Activated gamma-delta T cell treated with anti-CD3 and anti-CD28 coated beads, Interleukin-2, amount 50 U/mL, for 16 hours (primary cell): ENCODE measurements at places on chromosomes 7 and 10.

- no peak for DNase-seq
These were observed 54.3 kb downstream of the CLIP2 start for GRCh38 chr7:74343281-74344131.

DNA sequence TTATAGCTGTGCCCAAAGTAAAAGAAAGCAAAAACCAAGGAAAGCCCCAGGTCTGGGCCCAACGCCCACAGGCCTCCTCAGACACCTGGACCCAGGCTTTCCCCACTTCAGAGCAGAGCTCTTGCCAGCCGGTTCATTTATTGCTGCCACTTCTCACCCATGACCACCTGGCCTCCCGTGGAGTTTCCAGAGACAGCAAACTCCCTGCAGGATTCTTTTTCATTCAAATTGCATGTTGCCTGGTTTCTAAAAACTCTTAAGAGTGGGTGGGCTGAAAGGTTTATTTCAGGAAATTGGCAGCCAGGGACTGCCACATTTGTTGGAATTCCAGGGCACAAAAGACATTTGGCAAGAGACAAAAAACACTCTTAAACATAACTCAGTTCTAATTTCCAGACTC, 4.7 kb downstream of the VOPP1 start:
- DNase-seq: no peak

DNA sequence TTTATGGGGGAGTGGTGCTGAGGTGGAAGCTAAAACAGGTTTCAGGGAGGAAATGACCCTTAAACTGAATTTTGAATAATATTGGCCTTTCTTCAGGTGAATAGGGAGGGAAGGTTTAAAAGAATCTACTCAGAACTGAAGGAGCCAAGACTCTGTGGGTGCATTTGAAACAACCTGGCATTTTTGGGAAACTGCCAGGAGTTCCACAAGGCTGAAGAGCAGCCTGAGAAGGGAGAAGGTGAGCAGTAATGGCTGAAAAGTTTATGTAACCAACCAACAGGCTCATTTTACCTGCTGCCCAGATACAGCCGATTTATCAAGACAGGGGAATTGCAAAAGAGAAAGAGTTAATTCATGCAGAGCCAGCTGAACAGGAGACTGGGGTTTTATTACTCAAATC, 4.0 kb upstream of the PANK1 start:
- no peak for DNase-seq

DNA sequence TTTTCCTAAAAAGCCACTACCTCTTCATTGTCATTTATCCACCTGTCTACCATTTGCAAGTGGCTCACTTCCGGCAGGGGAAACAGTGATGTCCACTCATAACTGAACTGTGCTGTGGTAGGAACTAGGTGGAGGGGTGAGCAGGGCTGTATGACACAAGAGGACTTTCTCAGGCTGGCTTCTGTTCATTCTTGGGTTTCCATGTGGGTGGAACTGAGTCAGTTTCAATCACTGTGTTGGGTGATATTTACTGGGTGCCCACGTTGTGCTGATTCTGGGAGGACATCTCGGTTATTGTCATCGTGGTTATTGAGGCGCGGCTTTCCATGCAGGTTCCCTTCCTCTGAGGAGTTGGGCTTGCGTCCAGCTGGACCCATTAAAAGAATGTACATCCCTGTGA, 38.8 kb downstream of the RAMP3 start:
- DNase-seq: no peak

DNA sequence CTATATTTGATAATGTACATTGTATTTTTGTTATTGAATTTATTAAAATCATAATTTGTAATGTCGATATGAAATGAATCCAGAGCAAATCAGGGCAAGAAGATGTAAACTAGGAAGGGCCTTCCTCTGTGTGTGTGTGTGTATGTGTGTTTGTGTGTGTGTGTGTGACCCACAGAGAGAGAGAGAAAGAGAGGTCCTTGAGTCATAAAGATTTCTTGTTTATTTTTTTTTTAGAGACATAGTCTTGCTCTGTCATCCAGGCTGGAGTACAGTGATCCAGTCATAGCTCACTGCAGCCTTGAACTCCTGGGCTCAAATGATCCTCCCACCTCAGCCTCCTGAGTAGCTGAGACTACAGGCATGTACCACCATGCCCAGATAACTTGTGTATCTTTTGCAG, 50.7 kb downstream of the INPP5F start:
- DNase-seq: no peak

- no peak for DNase-seq
These were observed 99.4 kb downstream of the CTBP2 start for GRCh38 chr10:125060826-125061556.

GRCh38 chr10:71966046-71967004, 2.1 kb downstream of the CHST3 start:
- no peak for DNase-seq

DNA sequence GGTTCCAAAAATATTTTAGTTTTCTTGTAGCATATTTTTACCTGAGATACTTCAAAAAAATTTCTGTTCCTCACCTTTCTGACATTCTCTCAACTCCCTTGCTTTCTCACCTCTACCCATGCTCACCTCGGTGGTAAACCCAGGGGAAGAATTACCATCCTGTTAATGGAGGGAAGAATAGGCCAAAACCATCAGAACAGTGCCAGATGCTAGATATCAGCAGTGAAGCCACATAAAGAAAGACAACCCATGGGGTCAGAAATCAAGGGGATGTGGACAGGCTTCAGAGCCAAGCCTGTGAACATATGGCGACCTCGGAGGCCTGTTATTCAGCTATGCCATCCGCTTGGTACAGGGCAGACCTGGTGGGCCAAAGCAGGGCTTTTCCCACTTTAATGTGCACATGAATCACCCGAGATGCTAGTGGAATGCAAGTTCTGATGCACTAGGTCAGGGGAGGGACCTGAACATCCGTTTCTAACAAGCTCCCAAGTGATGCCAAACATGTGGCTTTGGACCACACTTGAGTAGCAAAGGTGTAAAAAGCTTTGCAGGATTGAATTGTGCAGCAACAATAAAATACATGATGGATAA, 125.5 kb downstream of the NPY start:
- DNase-seq: no peak

- DNase-seq: no peak
These were observed 26.7 kb upstream of the SMARCD3 start for GRCh38 chr7:151274936-151275812.

- peak; percentile 73 for DNase-seq
These were observed 15.2 kb upstream of the PPP2R2D start for GRCh38 chr10:131885391-131886165.

- DNase-seq: no peak
These were observed 648.5 kb upstream of the LRRN3 start for GRCh38 chr7:110442381-110442837.

GRCh38 chr10:69715156-69715898, 85.3 kb downstream of the FAM241B start:
- DNase-seq: no peak

- no peak for DNase-seq
These were observed 61.7 kb downstream of the AUTS2 start for GRCh38 chr7:69659983-69660382.

GRCh38 chr10:86688398-86688921, 20.1 kb downstream of the LDB3 start:
- peak; percentile 18 for DNase-seq

- no peak for DNase-seq
These were observed 22.3 kb upstream of the IL15RA start for GRCh38 chr10:5999440-6000165.

DNA sequence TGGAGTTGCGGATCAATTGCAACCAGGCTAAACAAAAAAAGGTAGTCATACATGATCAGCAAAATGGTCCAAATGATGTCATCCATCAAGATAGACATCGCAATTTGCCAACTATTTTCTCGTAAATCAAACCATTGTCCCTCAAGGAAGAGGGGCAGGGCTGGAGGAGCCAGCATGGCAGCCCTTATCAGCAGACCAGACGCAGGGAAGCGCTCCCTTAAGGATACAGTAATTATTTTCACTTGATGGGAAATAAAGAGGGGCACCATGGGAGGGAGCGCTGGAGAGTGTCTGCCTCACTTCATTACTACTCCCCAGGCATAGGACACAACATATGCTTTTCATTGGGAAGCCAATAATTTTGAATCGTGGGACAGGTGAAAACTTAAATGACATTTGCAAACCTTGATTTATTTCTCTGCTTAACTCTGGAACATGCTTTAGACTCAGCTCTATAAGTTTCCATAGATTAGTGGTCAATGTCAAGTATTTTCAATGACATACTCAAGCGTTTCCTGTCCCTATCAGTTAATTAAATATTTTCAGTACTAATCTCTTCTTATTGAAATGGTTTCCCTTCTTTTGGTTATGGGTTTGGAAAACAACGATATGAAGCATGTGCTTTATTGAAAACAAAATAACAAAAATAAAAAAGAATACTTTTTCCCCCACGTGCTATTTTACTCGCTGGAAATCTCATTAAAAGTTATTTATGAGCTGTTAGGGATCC, 202.4 kb upstream of the HABP2 start:
- DNase-seq: no peak

DNA sequence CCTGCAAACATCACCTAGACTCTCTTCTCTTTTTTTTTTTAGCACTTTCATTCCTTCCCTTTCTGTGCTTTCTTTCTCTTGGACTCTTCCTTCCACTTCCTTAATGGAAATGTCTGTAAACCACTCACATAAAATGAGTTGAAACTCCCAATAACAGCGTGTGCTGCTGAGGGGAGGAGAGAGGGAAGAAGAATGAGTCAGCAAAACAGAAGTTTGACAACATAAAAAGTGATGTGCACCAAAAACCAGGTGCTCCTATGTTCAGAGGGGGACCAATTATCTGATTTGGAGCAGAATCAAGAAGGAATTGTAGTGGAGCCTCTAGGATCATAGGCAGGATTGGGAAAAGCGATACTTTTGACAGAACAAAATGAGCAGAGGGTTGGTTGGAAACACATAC, 712.1 kb upstream of the IGFBP3 start:
- no peak for DNase-seq

DNA sequence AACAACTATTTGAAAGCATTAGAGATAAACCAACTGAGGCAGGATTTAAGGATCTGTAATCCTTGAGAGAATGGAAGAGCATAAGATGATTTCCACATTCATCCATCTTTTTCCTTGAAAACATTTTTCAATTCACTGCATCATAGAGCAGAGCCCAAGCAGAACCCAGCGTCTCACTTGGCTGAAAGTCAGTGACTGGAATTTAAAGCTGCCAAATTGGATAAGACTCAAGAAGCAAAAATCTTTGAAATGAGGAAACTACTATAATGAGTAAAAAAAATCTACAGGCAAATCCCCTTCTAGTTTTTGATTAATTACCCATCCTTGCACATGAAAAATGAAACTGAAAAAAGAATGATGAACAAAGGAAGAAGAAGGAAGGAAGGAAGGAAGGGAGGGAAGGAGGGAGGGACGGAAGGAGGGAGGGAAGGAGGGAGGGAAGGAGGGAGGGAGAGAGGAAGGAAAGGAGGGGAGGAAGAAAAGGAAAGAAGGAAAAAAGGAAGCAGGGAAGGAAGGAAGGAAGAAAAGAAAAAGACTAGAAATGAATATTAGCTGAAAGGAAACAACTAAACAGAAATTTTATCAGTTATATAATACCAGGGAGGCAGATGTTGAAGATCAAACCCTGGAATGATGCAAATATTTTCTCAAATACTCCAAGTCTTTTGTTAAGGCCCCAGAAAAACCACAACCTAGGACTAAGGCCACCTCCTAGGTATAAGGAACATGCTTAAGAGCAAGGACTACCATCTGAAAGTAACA, 336.3 kb upstream of the MAGI2 start:
- no peak for DNase-seq

- DNase-seq: no peak
These were observed 139.2 kb downstream of the FAM53B start for GRCh38 chr10:124605001-124605370.

DNA sequence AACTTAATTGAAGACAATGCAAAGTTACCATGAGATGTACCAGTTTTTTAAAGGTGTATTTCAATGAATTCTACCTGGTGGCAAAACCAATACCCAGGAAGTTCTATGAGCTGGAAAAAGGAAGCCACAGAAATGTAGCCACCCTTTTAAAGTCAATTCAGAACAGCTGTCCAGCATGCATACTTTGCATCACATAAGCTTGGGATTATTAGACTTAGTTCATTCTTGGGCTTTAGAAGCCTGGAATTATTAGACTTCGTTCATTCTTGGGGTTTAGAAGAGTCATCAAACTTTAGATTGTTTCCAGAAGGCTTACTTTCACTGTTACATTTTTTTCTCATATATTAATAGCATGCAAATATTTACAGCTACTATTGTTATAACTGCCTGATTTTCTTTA, 20.9 kb downstream of the SLC25A13 start:
- DNase-seq: no peak

DNA sequence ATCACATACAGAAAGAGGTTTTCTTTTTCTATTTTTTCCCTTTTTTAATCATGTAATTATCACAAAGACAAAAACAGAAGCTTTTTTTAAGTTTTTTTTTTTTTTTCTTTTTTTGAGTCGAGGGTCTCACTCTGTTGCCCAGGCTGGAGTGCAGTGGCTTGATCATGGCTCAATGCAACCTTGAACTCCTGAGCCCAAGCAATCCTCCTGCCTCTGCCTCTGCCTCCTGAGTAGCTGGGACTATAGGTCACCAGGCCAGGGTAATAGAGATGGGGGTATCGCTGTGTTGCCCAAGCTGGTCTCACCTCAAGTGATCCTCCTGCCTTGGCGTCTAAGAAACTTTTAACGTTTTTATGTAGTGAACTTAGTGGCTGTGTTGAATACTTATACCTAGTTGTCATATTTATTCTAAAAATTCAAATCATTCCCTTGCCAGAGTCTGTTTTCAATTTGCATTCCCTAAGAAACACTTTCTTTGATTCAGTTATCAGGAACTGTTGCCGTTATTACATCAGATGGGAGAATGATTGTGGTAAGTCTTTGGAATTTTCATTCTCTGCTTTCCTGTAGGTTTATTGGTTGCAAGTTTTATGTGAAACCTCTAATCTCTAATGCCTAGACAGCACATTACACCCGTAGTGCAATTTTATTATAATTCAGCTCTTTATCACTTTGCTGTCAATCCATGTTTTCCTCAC, 1.3 kb downstream of the LSM8 start:
- no peak for DNase-seq

GRCh38 chr10:100006243-100006886, 3.4 kb downstream of the DNMBP start:
- no peak for DNase-seq

DNA sequence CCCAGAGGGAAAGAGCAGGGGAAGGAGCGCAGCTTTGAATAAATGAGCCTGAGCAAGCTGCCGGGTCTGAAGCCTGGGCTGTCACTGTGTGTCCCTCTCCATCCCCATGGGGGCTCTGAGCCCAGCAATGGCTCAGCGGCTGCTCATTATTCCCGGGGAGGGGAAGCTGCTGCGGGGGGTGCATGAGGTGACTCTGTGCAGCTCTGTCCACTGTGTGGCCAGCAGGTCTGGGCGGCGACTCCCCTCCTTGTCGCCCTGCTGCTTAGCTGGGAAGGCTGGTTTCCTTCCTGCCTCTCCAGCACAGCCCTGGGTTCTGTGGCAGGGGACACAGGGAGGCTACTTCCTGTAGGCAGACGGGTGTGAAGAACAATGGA, 234.2 kb downstream of the PRPF18 start:
- DNase-seq: no peak

- no peak for DNase-seq
These were observed 5.0 kb downstream of the SPRN start for GRCh38 chr10:133419211-133419950.

- no peak for DNase-seq
These were observed 21.7 kb downstream of the PLAU start for GRCh38 chr10:73932620-73933112.
